ENCODE measurements at places on chromosomes 5 and 9.

- no peaks in the 10 kb centered on the region for H3K36me3 ChIP-seq
- H3K27ac ChIP-seq, result no peak overlapping the region
- no peak for DNase-seq
Measured at GRCh38 chr9:87425202-87425601, 72.5 kb upstream of the DAPK1 start.

GRCh38 chr9:86773422-86773945, 173.8 kb downstream of the GAS1 start:
- H3K36me3 ChIP-seq, result no peaks in the 10 kb centered on the region
- no peak for DNase-seq
- no peak overlapping the region for H3K27ac ChIP-seq
- H3K27me3 ChIP-seq, result no peaks in the 10 kb centered on the region

DNA sequence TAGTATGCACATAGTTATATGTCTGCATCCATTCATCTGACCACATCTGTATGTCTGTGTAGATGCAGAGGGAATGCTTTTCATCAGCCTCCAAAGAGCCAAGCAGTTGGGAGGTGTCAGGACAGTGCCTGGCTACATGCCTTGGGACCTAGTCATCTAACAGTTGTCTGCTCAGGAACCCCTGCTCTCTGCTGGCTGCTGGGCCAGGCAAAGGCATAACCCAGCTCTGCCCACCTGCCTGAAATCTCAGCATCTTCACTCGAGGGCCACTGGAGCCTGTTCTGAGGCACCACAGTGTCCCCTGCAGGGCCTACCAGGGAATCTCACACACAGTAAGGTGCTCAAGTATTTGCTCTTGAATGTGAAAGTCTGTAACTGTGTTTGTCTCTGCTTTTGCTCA, 3.7 kb downstream of the C9orf50 start:
- no peak overlapping the region for H3K4me3 ChIP-seq
- H3K4me1 ChIP-seq, result peaks cover 20% of the 10 kb centered on the region
- peak; percentile 66 for DNase-seq
- H3K27ac ChIP-seq, result no peak overlapping the region
- no peaks in the 10 kb centered on the region for H3K36me3 ChIP-seq
- no peaks in the 10 kb centered on the region for H3K27me3 ChIP-seq

DNA sequence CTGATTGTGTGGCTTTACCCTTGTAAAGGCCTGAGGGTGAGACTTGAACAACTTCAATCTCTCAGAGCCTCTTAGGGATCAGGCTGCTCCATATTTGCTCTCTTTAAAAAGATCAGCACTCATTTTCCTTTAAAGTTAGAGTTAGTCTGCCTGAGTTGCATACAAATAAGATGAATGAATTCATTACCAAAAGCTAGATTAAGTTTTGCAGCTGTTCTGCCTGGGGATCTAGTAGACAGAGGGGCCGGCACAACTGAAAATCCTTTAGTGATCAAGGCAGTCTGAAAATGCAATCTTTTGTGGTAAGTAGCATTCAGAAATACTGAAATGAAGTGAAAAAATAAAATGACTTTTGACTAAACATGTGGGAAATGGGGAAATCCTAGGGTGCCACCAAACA, 264.0 kb downstream of the MAN2A1 start:
- peaks cover 6% of the 10 kb centered on the region for H3K4me1 ChIP-seq
- no peaks in the 10 kb centered on the region for H3K27me3 ChIP-seq
- H3K36me3 ChIP-seq, result no peaks in the 10 kb centered on the region
- H3K27ac ChIP-seq, result no peak overlapping the region
- H3K4me3 ChIP-seq, result no peak overlapping the region

DNA sequence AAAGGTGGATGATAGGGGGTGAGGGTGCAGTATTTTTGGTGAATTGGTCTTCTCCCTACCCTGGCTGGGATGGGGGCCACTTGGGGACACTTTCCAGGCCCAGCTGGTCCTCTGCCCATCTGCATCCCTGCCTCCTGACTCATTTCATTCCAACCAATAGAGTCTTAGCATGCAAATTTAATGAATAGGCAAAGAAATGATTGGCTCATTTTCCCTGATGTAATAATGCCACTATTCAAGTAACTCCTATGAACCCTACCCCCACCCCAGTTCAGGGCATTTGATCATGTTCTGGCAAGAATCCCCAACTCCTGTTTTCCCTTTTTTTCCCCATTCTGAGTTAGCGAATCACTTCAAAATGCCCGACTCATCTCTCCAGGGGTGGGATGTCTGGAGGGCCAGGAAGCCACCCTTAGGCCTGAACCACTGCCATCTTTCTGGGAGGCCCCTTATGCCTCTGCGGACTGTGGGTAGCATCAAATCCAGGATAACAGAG, 56.7 kb downstream of the PCDH1 start:
- no peaks in the 10 kb centered on the region for H3K36me3 ChIP-seq
- H3K4me1 ChIP-seq, result peaks cover 23% of the 10 kb centered on the region
- peak overlapping the region; percentile 79 for H3K27ac ChIP-seq
- H3K4me3 ChIP-seq, result no peak overlapping the region

DNA sequence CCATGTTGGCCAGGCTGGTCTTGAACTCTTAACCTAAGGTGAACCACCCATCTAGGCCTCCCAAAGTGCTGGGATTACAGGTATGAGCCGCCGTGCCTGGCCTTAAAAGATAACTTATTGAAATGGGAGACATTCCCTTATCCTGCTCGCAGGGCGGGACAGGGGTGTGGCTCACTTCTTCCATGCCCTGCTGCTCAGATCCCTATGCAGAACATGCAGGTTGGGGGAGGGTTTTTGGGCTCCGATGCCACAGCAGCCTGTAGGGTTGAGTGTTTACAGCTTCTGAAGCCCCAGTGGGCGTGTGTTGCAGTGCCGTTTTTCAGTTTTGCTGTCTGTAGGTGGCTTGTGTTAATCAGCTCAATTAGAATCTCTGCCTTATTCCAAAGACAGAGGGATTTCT, 108.0 kb upstream of the BRINP1 start:
- H3K4me1 ChIP-seq, result no peaks in the 10 kb centered on the region
- no peak for DNase-seq
- H3K36me3 ChIP-seq, result no peaks in the 10 kb centered on the region
- H3K4me3 ChIP-seq, result no peak overlapping the region
- no peaks in the 10 kb centered on the region for H3K27me3 ChIP-seq

Measured in A673 (cell line).